ENCODE measurements at places on chromosomes 5 and 9.
A peak's percentile ranks its signal among the peaks of the same experiment; 100 is the strongest.

DNA sequence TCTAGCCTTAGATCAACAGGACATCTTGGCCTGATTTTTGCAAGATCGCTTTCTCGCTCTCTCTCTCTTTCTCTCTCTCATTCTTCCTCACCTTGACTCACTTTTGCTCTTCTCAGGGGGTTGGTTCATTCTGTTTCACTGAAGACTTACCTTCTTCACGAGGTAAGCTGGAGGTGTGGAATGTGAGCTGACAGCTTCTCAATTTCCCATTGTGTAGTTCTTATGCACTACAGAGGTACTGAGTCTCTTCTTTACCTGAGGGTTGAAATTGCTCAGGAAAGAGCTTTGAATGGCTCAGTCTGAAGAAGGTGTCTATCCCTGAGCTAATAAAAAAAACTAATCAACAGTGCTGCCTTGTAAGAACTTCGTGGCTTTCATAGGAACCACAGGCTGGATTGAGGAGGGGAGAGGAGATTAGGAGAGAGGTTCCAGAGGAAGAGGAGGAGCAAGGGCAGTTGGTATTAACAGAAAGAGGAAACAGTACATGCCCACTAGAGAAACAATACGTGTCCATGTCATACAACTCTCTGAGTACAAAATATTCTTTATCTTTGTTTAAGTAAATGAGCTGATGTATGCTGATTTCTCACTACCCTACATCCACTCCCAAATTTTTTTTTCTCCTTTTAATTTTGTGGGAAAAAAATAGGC lies 192.2 kb downstream of the TMEM167A start:
- peaks cover 1% of the 10 kb centered on the region for H3K4me1 ChIP-seq
- H3K27me3 ChIP-seq: no peaks in the 10 kb centered on the region
- H3K4me3 ChIP-seq: no peak overlapping the region
- no peak overlapping the region for H3K27ac ChIP-seq

GRCh38 chr9:108001237-108001636 lies 511.7 kb upstream of the KLF4 start:
- H3K4me3 ChIP-seq: no peak overlapping the region
- no peak for DNase-seq
- no peaks in the 10 kb centered on the region for H3K27me3 ChIP-seq
- H3K27ac ChIP-seq: no peak overlapping the region
- no peaks in the 10 kb centered on the region for H3K36me3 ChIP-seq

- no peaks in the 10 kb centered on the region for H3K27me3 ChIP-seq
- no peak overlapping the region for H3K27ac ChIP-seq
- H3K4me1 ChIP-seq: no peaks in the 10 kb centered on the region
- no peaks in the 10 kb centered on the region for H3K36me3 ChIP-seq
Observed at GRCh38 chr5:60463179-60463868, 236.6 kb downstream of the DEPDC1B start.

DNA sequence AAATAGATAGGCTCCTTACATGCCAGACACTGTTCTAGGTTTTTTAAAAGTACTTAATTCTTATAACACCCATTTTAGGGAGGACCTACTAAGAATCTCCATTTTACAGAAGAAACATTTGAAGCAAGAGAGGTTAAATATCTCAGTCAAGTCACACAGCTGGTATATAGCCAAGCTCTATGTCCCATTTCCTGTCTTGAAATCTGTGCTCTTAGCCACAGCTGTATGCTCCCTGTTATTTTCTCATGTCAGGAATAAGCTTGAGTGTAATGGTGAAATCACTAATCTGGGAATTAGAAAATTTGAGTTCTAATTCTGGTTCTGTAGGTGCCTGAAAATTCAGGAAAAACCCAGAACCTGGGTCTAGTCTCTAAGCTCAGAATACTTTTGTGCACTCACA lies 208.7 kb downstream of the BRINP1 start:
- no peaks in the 10 kb centered on the region for H3K36me3 ChIP-seq
- no peak overlapping the region for H3K27ac ChIP-seq
- no peaks in the 10 kb centered on the region for H3K4me1 ChIP-seq
- no peak for DNase-seq
- no peaks in the 10 kb centered on the region for H3K27me3 ChIP-seq

- no peak overlapping the region for H3K4me3 ChIP-seq
- H3K27me3 ChIP-seq: no peaks in the 10 kb centered on the region
- no peak for DNase-seq
- no peaks in the 10 kb centered on the region for H3K4me1 ChIP-seq
- H3K27ac ChIP-seq: no peak overlapping the region
- no peaks in the 10 kb centered on the region for H3K36me3 ChIP-seq
Observed at GRCh38 chr5:30831605-30832004, 361.9 kb upstream of the CDH6 start.

- H3K4me1 ChIP-seq: no peaks in the 10 kb centered on the region
- DNase-seq: no peak
- H3K27ac ChIP-seq: no peak overlapping the region
- no peaks in the 10 kb centered on the region for H3K27me3 ChIP-seq
- no peaks in the 10 kb centered on the region for H3K36me3 ChIP-seq
Observed at GRCh38 chr9:19521205-19521604, 112.4 kb downstream of the ACER2 start.

GRCh38 chr5:176731506-176732160 lies 78.7 kb upstream of the UNC5A start:
- H3K27ac ChIP-seq: no peak overlapping the region
- DNase-seq: no peak
- H3K4me3 ChIP-seq: no peak overlapping the region
- peaks cover 3% of the 10 kb centered on the region for H3K4me1 ChIP-seq
- H3K36me3 ChIP-seq: no peaks in the 10 kb centered on the region
- H3K27me3 ChIP-seq: no peaks in the 10 kb centered on the region

- DNase-seq: no peak
- no peak overlapping the region for H3K27ac ChIP-seq
- no peak overlapping the region for H3K4me3 ChIP-seq
Observed at GRCh38 chr5:89087551-89088318, 204.8 kb upstream of the MEF2C start.

GRCh38 chr9:134058716-134059115 lies 9.1 kb downstream of the BRD3 start:
- H3K4me3 ChIP-seq: no peak overlapping the region
- H3K36me3 ChIP-seq: no peaks in the 10 kb centered on the region
- no peaks in the 10 kb centered on the region for H3K27me3 ChIP-seq
- no peak for DNase-seq

DNA sequence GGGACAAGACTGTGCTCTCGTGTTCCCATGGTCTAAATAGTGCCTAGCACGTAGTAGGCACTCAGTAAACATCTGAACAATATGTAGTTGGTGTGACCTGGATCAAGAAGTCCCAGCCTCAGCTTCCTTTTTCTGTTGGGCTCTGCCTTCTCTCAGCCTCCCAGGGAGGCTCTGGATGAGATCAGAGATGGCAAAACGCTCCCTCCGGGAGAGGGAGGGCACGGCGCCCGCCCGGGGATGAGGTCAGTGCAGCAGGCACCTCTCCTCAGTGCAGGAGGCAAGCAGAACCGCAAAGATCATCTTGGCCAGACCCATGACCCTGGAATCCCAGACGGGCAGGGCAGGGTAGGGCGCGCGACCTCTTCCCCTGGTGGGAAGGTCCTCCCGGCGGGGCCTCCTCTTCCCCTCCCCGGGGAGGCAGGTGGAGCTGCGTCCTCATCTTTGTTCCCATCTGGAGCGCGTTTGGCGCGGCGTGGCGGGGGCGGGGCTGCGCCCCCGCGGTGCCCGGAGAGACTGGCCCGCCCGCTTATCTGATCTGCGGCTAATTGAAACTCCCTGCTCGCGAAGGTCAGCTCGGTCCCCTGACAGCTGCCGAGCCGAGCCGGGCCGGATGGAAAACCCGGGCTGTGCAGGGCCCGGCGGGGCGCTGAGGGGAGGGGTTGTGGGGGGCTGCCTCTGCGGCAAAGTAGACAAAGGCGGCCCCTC lies 60.9 kb downstream of the CXXC5 start:
- H3K27me3 ChIP-seq: no peaks in the 10 kb centered on the region
- H3K36me3 ChIP-seq: no peaks in the 10 kb centered on the region
- DNase-seq: no peak
- H3K4me1 ChIP-seq: peaks cover 16% of the 10 kb centered on the region

DNA sequence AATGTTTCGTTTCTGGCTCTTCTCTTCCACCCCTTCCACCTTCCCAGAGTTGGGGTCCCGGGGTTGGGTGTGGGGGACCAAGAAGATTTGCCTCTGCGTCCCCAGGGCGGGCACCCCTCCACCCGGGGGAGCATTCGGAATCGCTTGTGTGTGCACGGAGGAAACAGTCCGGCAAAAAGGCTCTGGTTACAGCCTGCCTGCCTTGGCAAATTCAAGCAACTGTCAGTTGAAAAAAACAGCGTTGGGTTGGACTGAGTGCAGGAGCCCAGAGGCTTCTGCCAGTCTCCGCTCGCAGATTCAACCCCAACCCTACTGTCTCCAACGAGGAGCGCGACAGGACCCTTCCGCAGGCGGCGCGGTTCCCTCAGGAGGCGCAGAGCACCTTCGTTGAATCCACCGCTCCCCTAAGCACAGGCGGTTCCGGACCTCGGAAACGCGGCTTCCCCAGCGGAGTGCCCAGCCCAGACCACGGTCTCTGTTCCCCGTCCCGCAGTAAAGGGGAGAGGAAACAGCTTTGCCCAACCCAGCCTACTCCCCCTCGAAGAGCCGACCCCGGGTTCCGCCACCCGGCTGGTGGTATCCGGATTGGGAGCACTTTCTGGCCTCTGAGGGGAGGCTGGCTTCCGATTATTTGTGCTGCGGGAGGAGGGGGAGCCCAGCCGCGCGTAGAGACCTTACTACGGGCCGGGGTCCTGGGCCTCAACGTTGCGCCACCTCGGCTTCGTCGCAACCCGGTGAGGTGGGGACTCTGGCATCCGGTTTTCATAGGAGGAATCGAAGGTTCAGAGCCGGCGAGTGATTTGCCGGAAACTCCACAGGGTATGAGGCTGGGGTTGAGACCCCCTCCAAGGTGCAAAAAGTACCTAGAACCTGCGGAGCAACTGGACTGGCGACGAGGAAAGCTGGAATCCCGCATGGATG lies 9.6 kb downstream of the LHX6 start:
- peak overlapping the region; percentile 19 for H3K4me3 ChIP-seq
- peaks cover 89% of the 10 kb centered on the region for H3K27me3 ChIP-seq
- no peak overlapping the region for H3K27ac ChIP-seq

GRCh38 chr5:109863752-109864151 lies 174.0 kb downstream of the MAN2A1 start:
- DNase-seq: no peak
- H3K4me3 ChIP-seq: no peak overlapping the region
- H3K27ac ChIP-seq: no peak overlapping the region
- no peaks in the 10 kb centered on the region for H3K27me3 ChIP-seq

DNA sequence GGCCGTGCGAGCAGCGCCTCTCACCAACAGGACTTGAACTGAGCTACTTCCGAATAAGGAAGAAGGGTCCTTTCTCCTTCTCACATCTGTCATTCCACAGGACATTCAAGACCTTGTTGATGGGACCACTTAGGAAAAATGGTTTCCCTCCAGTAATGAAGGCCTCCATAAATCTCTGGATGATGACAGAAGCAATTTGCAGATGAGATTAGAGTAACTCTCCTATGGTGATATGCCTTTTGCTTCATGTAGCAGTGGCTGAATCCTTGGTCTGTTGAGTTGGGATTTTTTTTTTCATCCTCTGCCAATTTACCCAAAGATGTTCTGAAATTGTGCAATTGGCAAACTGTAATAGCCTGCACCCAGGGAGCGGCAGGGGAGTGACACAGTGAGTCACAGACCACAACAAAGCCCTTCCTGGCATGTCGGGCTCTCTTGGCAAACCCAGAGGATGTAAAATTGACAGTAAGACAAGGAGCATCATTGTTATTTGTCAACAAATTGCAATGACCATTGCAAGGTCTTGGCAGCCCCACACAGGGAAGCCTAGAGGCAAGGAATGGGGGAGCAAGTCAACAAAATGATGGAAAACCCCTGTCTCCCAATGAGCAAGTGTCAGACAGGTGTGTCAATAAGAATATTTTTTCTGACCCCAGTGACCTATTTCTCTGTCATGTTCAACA lies 275.9 kb downstream of the ACTL7B start:
- no peak overlapping the region for H3K4me3 ChIP-seq
- no peaks in the 10 kb centered on the region for H3K27me3 ChIP-seq
- DNase-seq: no peak
- H3K4me1 ChIP-seq: no peaks in the 10 kb centered on the region
- no peak overlapping the region for H3K27ac ChIP-seq

DNA sequence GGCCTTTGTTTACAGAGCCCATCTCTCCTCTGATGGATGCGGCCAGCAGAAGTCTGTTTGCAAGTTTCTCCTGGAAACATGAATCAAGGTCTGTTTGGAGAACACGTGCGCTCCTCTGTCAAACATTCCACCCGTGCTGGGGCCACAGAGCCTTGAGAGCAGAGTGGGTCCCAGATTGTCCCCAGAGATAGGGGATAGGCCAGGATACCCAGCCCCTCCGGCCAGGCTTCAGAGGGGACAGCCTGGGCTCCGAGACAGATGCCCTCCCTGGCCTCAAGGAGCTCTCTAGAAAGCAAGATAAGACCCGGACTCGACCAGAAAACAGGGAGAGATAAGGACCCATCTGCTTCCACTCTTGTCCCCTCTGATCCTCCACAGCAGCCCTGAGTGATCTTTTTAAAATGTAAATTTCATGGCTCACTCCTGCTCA lies 40.4 kb upstream of the HAND1 start:
- H3K27me3 ChIP-seq: no peaks in the 10 kb centered on the region
- H3K36me3 ChIP-seq: no peaks in the 10 kb centered on the region
- no peak overlapping the region for H3K27ac ChIP-seq
- H3K4me3 ChIP-seq: no peak overlapping the region
- no peaks in the 10 kb centered on the region for H3K4me1 ChIP-seq

DNA sequence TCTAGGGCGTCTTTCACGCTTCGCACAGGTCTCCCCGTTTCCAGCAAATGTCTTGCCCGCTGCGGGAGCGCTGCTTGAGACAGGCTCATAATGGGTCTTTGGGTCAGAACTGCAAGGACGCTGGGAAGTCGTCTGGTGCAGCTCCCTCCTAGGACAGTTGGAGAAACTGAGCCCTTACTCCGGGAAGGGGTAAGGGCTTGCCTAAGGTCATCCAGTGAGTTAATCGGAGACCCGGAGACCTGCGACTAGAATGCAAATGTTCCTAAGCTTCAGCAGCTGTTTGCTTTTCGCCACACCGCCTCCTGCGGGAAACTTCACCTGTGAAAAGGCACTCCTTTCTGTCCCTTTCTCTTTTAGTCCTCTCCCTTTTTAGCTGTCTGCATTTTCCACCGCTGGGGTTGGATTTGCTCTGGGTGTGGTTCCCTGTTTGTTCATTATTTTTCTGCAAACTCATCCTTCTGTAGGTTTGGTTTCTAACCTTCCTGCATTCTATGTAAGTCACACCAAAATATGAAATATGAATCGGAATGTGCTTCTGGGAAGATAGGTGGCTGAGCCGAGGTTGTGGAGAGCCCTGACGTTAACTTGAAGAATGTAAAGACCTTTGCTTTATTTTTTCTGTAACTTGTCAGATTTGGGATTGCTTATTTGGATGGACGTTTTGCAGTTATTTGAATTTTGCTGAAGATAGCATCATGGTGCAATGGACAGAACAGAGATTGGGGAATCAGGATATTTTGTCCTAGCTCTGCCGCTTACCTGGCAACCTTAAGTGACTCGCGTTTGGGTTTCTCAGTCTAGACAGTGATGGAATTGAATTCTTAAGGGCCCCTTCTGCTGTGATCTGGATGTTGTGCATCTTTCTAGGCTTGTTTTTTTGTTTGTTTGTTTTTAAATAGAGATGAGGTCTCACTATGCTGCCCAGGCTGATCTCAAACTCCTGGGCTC lies 909 bp downstream of the SLC36A1 start:
- DNase-seq: no peak
- H3K4me3 ChIP-seq: peak overlapping the region; percentile 78
